GM23338 (cell line): ENCODE measurements at places on chromosomes 13 and 19.

- no peak for DNase-seq
These were observed 26.8 kb upstream of the MTIF3 start for GRCh38 chr13:27476943-27477703.

- no peak for DNase-seq
These were observed 2526.0 kb downstream of the PCDH9 start for GRCh38 chr13:64704121-64704649.

DNA sequence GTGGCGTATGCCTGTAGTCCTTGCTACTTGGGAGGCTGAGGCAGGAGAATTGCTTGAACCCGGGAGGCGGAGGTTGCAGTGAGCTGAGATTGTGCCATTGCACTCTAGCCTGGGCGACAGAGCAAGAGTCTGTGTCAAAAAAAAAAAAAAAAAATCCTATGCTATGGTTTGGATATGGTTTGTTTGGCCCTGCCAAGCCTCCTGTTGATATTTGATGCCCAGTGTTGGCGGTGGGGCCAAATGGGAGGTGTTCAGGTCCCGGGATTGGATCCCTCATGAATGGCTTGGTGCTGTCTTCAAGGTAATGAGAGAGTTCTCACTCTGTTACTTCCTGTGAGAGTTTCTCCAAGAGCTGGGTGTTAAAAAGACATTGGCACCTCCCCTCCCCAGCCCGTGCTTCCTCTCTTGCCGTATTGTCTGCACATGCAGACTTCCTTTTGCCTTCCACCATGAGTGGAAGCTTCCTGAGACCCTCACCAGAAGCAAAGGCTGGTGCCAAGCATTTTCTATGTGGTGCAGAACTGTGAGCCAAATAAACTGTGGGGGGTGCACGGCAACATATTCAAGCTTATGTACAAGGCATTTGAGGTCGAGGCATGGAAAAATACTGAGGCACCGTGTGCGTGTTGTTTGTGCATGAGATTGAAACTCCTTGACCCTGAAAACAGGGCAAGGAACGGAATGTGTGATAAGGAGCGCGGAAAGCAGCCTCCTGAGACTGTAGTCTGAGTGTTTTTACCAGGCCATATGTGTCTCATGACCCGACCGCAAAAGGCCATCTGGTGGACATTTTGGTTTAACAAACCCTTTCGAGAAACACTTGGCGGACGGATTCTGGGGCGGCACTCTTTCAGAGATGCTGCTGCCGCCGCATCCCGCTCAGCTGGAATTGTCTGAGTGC is 7.3 kb downstream of the SIGLEC9 start:
- peak; percentile 59 for DNase-seq

DNA sequence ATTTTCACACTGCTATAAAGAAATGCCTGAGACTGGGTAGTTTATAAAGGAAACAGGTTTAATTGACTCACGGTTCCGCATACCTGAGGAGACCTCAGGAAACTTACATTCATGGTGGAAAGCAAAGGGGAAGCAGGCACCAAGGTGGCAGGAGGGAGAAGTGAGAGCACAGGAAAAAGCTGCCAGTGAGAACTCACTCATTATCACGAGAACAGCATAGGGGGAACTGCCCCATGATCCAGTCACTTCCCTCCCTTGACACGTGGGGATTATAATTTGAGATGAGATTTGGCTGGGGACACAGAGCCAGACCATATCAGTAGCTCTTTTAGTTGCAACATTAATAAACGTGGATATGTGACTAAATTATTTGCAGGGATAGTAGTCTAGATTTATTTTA is 4.3 kb upstream of the KCTD4 start:
- no peak for DNase-seq

DNA sequence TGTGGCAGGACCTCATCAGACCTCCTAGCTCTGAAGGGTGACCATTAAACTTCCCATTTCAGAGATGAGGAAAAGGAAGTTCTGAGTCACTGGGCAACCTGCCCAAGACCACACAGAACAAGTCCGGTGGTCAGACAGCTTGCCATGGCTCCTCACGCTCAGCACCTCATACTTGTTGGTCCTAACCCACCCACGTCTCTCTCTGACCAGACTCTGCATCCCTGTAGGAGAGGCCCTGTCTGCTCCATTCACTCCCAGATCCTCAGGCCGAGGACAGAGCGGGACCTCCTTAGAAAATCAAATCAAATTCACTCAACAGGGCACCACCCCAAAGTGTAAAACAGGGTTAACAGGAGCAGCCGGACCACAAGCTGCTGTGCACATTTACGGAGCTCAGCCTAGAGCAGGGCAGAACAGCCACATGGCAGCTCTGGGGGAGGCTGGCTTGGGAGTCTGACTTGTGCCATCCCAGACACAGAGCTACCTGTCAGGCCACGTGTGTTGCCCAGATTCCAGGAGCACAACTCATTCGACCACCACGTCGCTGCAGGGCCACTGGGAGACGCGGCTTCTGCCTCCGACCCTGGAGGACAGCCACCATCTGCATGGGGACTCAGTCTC is 1.7 kb downstream of the MIER2 start:
- no peak for DNase-seq

GRCh38 chr13:39956036-39956435 is 300.6 kb downstream of the COG6 start:
- no peak for DNase-seq
